ENCODE measurements at places on chromosomes 3 and 15. TPM values are rescaled to one million over a fixed set of nuclear protein-coding genes. Genes with fewer than 3 reads are reported as not detected.

The RARRES1 gene
- 4.5 TPM for polyA plus RNA-seq

The CDHR4 gene
- not detected for polyA plus RNA-seq

The PSTPIP1 gene
- 3.2 TPM for polyA plus RNA-seq

The P2RY13 gene
- polyA plus RNA-seq: 1.7 TPM

The VIPR1 gene
- 15.6 TPM for polyA plus RNA-seq

The PEX5L gene
- 0.49 TPM for polyA plus RNA-seq

The ZNF35 gene
- 7.1 TPM for polyA plus RNA-seq

The SELENOS gene
- polyA plus RNA-seq: 45.3 TPM

The SCAMP5 gene
- polyA plus RNA-seq: 2.9 TPM

The OR4F6 gene
- not detected for polyA plus RNA-seq

The MCF2L2 gene
- polyA plus RNA-seq: 0.22 TPM

The PLCB2 gene
- 36.6 TPM for polyA plus RNA-seq

The SCN11A gene
- 3.2 TPM for polyA plus RNA-seq

The SLC9A9 gene
- polyA plus RNA-seq: 14.0 TPM

The TMEM115 gene
- 20.4 TPM for polyA plus RNA-seq

The CALML4 gene
- 6.6 TPM for polyA plus RNA-seq

The SSUH2 gene
- polyA plus RNA-seq: 3.2 TPM

The EFCAB12 gene
- polyA plus RNA-seq: not detected

The SEC22C gene
- 23.9 TPM for polyA plus RNA-seq

Data from muscle of arm (tissue), 14 donors.